ENCODE measurements at places on chromosomes 13 and 19.

GRCh38 chr19:14519860-14520407 lies 1.7 kb upstream of the DNAJB1 start:
- no peak for DNase-seq

DNA sequence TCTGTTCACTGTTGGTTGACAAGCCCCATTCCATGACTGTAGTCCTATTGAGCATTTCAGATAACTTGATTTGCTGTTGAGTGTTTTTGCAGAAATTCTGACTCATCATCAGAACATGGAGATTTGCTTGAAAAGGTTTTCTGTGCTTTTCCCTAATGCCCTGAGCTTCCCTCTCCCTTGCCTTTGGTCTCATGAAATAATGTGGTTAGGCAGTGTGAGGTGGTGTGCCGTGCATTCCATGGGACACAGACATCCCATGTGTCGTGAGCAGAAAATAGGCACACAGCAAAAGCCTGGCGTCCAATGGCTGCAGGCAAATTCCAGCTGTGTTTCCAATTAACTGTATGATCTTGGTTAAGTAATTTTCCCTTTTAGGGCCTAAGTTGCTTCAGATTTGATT lies 197.4 kb downstream of the DLEU7 start:
- no peak for DNase-seq

DNA sequence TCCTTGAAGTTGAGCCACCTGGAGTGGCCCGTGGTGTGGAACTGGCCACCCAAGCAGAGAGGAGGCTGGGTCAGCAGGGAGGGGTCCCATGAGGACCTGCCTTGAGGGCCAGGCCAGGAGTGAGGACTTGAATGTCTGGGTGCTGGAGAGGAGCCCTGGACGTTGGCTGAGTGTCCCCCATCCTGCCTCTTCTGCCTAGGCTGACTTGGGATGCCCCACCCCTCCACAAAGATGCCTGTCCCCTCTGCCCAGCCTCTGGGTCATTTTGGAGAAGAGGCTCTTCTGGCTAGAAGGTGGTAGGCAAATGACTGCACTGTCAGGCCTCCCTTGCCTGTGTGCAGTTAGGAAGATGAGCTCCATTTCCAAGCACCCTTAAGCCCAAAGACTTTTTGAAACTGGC lies 1.7 kb downstream of the SSBP4 start:
- DNase-seq = no peak

DNA sequence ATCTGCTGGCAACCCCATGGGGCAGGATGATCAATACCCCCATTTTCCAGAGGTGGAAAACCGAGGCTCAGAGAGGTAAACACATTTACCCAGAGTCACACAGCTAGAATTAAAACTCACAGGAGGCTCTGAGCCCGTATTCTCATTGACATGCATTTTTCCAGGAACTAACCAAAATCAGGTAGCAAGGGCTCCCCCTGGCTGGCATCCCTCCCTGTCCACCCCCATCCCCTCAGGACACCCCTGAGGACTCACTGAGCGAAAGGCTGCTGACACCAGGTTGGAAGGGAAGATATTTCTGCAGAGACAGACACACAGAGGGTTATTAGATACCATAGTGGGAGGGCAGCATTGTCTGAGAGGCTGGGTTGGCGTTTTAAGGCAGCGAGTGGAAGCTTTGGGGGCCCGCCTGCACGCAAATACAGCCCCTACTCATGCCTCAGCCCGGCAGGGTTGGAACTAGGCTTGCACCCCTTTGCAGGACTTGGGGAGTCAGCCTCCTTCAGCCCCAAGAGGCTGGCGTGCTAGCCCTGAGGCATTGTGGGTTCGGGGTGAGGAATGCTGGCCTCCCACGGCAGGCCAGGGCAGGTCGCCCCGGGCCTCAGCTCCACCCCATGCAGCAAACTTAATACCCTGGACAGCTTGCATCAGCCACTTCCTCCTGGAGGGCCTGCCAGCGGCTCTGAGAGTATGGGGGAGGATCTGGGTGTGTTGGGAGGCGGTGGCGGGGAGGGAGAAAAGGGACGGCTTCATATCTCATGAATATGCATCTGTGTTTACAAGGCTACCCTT lies 3.9 kb downstream of the SLC1A5 start:
- no peak for DNase-seq

DNA sequence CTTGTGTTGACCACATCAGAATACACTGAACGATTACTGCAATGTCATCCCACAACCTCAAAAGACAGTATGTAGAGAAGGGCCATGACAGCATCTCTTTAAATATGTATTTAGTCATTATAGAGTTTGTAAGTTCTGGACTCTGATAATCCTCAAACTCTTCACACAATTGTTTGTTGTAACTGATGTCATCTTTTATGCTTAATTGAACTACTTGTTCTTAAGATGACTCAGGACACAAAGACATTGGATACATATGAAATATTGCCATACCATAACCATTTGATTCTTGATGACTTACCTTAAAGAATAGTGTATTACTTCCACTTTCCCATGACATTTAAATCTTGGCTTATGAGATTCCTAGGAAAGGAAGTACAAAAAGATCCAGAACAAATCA lies 347.6 kb downstream of the KLF5 start:
- DNase-seq = no peak

DNA sequence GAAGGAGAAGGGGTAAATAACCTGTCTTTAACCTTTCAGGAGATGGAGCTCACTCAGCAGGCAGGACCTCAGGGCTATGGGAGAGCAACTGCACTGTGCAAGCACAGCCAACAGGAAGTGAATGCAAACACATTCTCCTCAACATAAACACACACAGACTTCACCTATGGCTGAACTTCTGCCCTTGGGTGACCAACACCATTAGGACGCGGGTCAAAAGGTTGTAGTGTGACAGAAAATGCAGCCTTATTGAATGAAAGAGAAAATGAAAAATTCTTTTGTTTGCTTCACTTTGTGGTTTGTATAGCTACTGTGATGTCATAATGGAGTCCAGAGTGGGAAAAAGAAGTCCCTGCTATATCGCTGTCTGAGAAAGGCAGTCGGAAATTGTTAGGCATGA lies 323.0 kb downstream of the NDFIP2 start:
- no peak for DNase-seq

DNA sequence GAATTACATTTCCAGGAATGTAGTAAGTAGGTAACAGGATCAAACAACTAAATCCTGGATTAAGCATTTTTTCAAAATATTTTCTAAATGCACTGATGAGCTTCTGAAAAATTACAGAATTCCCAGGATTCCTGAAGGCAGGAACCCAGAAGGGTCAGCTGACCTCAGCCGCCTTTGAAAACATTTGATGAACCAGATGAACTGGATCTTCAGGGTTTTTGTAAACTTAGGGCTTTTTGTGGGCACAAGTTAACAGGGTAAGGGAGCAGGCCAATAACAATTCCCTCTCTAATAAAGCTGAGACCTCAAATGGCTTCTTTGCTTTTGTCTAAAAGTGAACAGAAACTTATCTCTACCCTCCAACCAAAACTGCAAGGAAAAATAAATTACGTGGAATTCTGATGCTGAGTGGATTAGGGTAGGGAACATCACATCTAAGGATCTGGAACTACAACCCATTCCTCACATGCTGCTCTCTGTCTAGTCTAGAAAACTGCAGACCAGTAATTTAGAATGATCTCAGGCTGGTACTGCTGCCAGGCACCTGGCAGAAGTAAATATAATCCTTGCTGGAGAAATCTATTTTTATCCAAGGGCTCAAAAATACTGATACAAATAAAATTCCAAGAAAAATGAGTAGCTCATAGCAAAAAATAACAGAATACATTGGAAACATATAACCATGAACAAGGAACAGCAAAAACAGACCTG lies 48.2 kb upstream of the N4BP2L1 start:
- no peak for DNase-seq

DNA sequence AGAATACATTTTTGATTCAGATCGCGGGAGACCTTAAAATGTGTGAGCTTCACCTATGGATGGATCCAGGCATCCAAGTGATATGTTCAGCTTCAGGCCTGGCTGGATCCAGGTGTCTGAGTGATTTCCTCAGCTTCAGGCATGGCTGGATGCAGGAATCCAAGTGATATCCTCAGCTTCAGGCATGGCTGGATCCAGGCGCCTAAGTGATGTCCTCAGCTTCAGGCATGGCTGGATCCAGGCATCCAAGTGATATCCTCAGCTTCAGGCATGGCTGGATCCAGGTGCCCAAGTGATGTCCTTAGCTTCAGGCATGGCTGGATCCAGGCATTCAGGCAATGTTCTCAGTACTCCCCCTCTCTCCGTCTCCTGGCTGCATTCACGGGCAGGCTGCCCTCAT lies 60.7 kb downstream of the KCNC3 start:
- DNase-seq = no peak

- no peak for DNase-seq
Measured at GRCh38 chr13:35764326-35765015, 288.0 kb upstream of the MAB21L1 start.

- no peak for DNase-seq
Measured at GRCh38 chr19:16111909-16112752, 442 bp downstream of the RAB8A start.

DNA sequence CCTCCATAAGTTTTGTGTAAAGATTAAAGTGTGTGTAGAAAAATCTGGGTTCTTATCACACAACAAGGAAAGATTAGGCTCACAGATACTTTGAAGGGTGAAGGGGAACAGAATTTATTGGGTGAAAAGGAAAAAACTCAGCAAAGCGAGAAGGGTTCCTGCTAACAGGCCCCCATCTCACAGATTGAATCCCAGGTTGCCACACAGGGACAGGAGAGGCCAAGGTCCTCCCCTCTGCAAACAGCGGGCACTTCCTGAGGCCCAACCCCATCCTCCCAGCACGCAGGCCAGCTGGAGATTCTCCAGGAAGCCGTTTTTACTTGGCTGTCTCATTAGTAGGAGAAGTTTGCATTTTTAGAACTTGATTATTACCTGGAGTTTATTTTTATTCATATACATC lies 15.2 kb upstream of the ERCC5 start:
- no peak for DNase-seq

DNA sequence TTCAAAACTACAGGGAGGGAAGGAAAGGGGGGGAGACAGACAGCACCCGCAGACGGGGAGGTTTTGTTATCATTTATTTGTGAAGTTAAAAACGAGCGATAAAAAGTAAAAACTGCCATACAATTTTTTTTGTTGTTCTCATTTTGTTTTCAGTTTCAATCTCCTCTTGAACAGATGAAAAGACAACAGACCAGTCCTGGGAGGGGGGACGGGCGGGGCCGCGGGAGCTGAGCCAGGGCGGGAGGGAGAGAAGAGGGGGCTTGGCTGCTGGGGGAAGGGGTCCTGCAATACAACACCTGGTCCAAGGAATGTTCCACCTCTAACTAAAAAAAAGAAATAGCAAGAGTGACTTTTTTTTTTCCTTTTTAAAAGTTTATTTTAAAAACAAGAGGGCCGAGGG lies 11.3 kb downstream of the KHSRP start:
- no peak for DNase-seq

DNA sequence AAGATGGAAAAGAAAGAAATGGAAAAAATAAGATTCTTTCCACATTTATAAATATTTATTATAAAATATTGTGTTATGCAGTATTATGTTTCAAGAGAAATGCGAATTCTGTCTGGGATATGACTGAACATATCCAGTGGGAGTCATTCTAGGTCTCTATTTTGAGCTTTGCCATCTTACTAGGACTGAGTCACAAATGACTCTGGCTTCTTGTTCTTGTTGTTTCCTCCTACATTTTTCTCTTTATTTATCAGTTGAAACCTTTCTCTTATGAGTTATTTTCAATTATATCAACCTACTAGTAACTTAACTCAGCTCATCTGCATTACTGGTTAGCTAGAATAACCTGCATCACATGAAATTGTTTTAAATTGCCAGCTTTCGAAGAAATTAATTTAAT lies 1247.3 kb downstream of the SLITRK1 start:
- DNase-seq = no peak

DNA sequence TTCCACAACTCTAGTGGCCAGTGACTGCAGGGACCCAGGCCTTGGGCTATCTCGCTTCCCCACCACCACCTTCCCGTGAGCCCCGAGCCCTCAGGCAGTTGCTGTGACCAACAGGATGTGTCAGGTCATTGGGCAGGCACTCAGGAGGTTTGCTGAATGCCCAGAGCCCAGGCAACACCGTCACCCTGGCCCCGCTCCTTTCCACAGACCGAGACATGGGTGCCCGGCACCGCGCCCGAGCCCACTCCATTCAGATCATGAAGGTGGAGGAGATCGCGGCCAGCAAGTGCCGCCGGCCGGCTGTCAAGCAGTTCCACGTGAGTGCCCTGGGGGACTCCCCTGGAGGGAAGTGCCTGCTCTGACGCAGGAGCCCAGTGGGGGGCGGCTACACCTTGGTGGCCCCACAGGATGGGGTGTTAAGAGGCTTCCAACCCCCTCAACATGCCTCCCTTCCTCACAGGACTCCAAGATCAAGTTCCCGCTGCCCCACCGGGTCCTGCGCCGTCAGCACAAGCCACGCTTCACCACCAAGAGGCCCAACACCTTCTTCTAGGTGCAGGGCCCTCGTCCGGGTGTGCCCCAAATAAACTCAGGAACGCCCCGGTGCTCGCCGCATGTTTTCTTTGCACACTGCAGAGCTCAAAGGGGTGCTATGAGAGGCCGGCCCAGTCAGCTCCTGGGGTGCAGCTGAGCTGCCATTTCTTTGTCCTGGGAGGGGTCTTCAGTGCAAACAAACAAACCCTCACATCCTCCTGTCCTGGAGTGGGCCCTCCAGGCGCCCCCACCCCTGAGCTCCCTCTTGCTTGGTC lies 3.2 kb downstream of the RPL18A start:
- no peak for DNase-seq

DNA sequence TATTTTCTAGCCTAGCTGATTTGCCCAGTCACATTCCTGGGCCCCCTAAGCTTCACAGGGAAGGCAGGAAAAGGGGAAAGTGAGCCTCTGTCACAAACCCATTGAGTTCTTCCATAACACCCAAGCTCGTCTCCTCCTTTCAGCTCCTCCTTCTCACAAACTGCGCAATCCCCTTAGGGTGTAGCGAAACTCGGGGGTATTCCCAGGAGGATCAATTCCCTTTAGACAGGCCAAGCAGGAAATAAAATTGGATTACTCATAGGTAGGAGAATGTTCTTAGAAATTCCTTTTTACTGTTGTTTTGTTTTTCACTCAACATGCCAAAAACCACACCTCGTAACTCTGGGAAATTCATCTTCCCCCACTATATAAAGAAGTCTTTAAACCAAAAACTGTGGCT lies 139.3 kb downstream of the IRS2 start:
- DNase-seq = no peak

DNA sequence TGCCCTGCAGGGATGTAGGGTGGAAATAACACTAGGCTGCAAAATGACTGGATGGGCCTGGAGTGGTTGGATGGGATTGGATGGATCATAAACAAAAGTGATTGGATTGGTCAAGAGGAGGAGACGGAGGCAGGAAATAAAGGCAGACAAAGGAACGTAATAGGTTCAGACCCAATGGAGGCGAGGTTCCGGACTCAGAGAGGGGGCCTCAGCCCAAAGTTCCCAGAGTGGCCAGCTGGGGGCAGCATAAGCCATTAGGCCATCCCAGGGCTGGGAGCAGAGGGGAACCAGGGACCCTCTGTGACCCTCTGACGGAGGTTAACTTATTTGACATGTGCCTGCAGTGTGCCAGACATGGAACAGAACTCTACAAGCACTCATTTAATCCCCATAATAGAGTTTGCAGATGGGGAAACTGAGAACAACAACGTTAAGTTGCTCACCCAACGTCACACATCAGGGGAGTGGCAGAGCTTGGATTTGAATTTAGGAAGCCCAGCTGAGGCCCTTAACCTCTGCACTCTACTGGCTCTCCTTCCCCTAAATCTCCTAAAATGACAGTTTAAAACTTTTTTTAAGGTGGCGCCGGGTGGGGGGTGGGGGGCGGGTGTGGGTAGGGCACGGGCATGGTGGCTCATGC lies 15.3 kb upstream of the MAP1S start:
- no peak for DNase-seq

GRCh38 chr19:40603071-40603388 lies 1.9 kb downstream of the LTBP4 start:
- DNase-seq = no peak
